ENCODE measurements at places on chromosomes 11 and 22.
A peak's percentile ranks its signal among the peaks of the same experiment; 100 is the strongest.

DNA sequence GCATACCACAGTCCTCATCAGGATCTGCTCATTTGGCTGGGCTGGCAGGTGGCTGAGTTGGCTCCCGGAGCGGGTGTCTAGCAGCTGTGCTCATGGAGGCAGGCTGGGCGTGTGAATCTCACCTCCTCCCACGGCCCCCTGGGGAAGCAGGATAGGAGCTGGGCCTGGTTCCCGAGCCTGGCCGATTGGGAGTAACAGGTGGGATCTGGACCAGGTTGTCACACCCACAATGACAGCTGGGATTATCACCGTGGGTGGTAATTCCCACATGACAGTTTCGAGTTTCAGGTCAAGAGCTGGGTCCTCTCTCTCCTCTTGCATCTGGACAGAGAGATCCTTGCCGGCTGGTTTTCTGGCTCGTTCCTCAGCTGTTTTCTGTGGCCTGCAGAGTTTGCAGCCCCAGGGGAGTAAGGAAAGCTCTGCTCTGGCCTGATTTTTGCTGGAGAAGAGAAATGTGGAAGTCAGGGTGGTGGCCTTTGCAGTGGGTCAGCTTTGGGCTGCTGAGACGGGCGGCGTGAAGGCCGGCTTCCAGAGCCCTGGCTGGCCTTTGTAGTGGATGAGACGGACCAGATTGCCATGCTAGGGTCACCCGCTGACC, 57.0 kb downstream of the BCR start:
- no peak for DNase-seq

DNA sequence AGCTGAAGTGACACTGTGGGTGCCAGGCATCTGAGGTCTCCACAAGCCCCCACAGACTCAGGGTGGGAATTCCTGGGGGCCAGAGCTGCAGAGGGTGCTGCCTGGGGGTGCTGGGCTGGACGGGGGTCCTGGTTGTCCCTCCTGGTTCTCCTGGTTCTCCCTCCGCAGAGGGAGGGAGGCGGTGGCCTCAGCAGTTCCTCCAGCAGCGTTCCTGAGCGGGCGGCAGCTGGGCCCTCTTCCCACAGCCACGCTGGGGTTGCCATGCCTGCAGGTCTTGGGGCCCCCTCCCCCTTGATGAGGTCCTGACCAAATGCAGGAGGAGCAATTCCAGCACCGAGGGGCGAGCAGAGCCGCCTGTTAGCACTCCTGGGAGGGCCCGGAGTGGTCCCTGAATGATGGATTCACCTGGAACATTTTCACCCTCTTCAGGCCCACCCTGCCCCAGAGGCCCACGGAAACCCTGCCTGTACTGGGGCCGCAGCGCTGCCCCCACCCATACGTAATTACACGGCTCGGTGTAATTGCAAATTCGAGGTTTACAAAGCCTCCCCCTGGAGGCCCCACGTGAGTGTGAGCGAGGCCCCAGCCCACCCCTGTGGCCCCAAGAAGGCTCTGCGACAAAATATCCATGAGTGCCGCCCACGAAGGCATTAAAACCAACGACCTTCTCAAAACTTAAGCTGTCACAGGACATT, 635 bp downstream of the C11orf21 start:
- DNase-seq: no peak

GRCh38 chr22:41290262-41291221, 4.6 kb upstream of the RANGAP1 start:
- no peak for DNase-seq

DNA sequence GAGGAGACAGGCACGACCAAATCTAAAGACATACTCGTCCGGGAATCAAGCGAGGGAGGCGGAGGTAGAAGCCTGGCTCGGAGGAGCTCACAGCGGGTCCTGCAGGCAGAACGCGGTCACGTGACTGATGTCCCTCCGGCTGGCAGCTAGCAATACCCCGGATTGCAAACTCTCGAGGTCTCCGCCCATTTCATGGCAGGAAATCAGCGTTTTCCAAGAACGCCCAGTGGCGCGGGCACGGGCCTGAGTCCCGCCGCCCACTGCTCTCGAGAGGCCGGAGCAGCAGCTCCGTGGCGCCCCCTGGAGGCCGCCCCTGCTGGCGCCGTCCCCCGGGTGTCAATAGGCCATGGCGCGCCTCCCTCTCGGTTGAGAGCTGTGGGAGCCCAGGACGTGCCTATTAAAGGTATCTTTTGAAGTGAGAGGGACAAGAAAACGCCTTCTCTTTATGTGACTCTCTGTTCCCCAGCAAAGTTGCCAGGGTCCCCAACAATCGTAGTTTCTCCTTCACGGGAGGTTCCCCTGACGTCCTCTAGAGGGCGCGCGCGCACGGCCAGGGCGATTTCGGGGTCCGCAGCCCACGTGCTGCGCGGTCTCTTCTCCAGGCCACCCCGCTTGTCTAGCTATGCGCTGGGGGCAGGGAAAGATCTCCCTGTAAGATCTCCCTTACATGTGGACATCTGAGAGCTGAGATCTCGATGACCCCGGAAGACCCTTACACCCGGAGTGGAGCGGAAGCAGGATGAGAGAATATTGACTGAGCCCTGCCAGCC, 37.3 kb upstream of the RBFOX2 start:
- peak; percentile 61 for DNase-seq

DNA sequence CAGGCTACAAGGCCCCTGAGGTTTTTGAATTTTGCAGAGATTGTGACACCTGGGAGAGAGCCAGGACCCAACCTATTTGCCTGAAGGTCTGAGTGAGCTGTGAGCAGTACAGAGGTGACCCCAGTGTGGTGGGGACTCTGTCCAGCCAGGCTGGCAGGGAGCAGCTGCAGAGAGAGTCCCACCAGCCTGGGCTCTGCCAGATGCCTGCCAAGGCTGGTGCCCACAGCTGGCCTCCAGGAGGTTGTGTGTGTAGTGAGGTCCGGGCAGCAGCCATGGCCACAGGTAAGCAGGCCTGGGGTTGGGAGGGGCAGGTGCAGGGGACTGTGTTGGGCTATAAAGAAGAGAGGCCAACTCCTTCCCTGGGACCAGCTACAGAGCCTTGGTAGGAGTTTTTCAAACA, 144.8 kb downstream of the CRYBB2 start:
- DNase-seq: no peak

- no peak for DNase-seq
Measured at GRCh38 chr11:61602775-61603569, 22.1 kb upstream of the SYT7 start.

- no peak for DNase-seq
Measured at GRCh38 chr22:46105494-46106278, 44.6 kb upstream of the PPARA start.

DNA sequence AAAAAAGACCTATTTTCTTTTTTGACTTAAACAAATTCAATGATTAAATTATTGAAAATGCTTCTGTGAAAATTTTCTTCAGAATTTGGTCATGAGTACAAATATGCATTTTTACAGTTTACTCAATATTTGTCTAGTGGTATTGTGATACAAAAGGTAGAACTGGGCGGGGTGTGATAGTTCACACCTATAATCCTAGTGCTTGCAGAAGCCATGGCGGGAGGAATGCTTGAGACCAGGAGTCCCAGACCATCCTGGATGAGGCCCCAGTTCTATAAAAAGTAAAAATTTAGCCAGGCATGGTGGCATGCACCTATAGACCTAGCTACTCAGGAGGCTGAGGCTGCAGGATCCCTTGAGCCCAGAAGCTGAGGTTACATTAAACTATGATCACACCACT, 90.6 kb downstream of the ARHGAP42 start:
- DNase-seq: no peak

DNA sequence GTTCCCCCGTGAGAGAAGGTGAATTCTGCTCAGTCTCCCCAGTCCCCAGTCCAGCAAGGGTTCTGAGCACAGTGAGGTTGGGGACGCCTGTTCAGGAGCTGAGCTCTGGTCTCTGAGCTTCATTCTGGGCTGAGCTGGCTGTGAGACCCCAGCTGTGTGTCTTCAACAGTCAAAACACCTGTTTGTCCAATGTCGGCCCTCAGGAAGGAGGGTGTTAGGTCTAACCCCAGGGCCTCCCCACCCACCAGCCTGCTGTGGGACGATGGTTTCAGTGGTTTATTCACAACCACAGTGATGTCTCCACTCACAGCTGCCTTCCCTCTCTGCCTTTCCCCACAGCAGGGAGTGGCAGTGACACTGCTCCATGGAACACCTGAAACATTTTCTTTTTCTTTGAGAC, 1282.9 kb downstream of the TBC1D22A start:
- no peak for DNase-seq

DNA sequence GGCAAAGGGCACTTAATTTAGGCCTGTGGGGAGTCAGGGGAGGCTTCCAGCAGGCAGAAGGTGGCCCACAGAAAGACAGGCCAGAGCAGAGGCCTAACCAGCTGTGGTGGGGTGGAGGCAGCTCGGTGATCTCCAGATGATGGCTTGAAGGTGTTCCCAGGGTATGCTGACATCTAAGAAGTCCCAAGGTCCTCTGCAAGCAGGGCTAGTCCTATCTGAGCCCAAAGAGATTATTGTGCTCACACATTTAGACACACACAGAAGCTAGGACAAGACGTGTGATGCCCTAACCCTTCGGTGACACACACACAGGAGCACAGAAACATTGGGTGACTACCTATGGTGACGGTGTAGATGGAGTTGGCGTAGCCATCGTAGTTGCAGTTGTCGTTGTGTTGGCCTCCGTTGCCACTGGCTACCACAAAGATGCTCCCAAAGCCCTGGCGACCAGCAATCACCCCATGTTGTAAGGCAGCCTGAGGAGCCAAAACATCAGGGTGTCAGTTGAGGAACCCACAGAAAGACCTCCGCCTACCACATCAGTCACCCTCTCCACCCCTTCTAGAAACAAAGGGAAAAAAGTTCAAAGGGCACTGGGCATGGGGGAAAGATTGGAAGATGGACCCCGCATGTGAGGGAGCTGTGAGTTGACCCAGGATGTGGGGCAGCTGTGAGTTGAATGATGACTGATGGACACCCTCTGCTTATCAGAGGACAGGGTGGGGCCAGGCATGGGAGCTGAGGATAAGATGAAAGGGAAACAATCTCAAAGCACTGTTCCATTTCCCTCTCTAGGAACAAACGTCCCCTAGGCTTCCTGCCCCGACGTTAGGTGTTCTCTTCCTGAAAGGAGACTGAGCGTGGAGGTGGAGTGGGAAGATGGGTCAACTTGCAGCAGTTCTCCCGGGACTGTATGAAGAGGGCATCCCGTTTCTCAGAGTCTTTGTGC, 7.9 kb downstream of the PCSK7 start:
- no peak for DNase-seq

- DNase-seq: no peak
Measured at GRCh38 chr22:29343313-29343805, 27.9 kb upstream of the RASL10A start.

DNA sequence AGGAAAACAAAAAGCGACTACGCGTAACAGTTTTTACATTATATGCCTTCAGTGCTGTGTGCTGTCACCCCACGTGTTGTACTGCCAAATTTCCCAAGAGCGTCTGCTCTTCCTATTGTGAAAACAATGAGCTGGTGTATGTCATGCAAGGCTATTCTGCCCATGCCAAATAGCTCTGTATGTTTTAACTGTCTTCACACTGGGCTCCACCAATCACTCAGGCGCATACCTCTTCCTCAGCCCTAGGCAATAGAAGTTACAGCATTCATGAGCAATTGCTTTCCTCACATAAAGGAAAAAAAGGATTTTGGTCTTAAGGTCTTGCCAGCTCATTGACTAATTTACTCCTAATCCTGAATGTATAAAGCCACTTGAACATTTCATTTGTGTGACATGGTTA, 606.8 kb downstream of the NTM start:
- no peak for DNase-seq

DNA sequence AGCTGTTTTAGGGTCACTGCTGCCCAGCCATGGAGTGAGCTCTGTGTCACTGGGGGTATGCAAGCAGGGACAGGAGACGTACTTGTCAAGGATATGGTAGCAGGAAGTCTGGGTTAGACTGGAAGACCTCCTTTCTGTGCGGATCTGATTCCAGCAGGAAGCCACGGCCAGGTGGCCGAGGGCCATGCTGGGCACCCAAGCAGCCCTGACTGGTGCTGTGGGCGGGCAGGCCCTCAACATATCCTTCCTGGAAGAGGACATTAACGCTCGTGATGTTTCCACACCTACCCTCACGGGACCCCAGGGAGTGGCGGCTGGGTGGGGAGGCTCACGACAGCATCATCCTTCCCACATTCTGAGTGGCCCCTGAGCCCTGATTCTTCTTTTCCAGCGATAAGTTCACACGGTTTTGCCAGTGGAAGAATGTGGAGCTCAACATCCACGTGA, 8.7 kb upstream of the ANKRD13D start:
- no peak for DNase-seq

- no peak for DNase-seq
Measured at GRCh38 chr11:15764326-15764725, 592.0 kb downstream of the SOX6 start.

GRCh38 chr11:69362315-69362714, 68.4 kb downstream of the MYEOV start:
- no peak for DNase-seq

DNA sequence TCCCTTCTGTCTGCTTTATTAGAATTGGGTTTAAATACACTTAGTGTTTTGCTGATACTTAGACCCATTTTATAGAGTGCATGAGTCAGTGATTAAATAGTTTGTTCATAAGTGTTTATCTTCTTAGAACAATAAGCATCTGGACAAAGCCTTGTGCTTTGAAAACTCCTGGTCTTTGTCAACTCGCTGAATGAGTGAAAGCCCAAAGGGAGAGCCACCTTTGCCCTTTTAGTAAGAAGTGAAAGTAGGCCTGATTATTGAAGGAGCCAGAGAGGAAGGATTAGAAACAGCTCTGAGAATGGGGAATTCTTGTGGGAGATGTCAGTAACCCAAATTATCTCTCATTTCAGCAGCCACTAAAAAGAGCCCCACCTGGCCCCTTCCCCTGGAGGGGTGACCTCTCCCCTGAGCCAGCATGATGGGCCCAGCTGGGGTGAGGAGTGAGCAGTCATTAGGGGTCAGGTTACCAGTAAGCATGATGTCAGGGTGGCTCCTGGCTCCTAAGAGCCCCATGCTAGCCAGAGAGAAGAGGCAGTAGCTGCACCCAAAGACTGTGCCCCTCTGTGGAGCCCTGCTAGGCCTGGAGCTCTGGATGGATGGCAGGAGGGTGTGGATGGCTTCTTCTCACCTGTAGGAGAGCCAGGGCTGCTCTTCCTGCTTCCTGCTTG, 125.1 kb upstream of the E2F8 start:
- DNase-seq: no peak

DNA sequence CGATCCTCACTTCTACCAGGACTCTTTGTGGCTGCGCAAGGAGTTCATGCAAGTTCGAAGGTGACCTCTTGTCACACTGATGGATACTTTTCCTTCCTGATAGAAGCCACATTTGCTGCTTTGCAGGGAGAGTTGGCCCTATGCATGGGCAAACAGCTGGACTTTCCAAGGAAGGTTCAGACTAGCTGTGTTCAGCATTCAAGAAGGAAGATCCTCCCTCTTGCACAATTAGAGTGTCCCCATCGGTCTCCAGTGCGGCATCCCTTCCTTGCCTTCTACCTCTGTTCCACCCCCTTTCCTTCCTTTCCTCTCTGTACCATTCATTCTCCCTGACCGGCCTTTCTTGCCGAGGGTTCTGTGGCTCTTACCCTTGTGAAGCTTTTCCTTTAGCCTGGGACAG, 6.5 kb downstream of the TMEM138 start:
- DNase-seq: no peak
